Brain (organoid and tissue), 16 donors: ENCODE measurements at places on chromosomes 2 and 18. TPM values are rescaled to one million over a fixed set of nuclear protein-coding genes. Genes with fewer than 3 reads are reported as not detected.

- no peak for DNase-seq
Observed at GRCh38 chr2:18169121-18169892, 290.8 kb downstream of the KCNS3 start.

DNA sequence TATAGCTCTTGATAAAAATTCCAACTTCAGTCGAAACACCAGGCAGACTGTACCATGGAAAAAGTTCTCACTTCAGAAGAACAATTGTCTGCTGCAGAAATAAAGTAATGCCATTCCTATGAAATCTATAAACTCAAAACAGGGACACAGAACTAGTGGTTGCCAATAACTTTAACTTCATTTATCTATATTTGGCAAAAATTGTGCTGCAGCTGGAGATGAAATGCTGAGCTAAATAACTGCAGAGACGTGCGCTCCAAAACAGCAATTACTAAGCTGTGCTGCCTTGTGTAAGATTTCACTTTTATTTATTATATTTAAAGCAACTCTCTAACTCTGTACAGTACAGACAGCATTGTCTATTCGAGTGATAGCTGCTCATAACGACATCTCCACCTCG, 540.1 kb upstream of the ID2 start:
- peak; percentile 45 for DNase-seq

The CYRIA gene
- 5.7 TPM for polyA plus RNA-seq

The PAX3 gene
- polyA plus RNA-seq, result not detected

The NCK2 gene
- polyA plus RNA-seq, result 52.0 TPM

DNA sequence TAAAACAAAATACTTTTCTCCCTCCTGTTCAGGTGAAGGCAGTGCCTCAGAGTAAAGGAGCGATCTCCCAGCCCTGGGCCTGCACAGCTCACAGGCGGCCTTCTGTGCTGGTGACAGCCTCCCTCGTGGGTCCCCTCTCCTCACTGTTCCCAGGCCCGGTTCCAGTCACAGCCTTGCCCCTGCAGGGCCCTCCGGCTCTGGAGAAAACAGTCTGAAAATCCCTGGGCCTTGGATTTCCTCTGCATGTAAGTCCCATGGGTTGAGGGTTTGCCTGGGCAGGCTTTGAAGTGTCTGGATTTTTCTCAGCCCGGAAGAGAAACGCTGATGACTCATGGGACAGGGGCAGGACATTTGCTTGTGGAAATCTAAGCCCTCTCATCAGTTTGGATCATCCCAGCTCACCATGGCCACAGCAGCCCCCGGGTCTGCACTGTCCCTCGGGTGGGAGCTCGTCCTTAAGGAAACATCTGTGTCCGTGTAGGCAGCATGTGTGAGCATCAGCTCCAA, 186.1 kb upstream of the RAB12 start:
- no peak for DNase-seq

DNA sequence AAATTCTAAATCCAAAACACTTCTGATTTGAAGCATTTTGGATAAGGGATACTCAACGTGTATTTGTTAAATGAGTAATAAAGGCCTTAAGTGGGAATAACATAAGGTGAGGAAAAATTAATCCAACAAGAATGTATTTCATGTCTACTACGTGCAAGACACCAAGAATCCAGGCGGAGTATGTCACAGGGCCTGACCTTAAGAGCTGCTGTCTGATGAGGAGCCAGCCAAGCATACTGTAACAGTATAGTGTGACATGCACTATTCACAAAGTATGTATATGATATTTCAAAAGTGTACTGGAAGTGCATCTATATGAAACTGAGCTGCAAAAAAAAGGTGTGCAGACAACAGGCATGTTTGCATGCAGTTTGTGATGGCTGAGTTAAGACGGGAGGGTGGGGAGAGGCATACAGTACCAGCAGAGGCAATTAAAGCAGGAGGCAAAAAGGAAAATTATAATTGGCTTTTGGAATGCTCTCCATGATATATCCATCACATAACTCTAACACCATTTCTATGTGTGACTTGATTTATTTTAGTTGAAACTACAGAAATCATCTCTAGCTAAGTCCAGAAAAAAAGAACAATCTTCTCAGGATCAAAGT, 18.2 kb downstream of the IWS1 start:
- no peak for DNase-seq

GRCh38 chr2:100241236-100241635, 81.1 kb downstream of the LONRF2 start:
- no peak for DNase-seq

The RNF25 gene
- 34.0 TPM for polyA plus RNA-seq

DNA sequence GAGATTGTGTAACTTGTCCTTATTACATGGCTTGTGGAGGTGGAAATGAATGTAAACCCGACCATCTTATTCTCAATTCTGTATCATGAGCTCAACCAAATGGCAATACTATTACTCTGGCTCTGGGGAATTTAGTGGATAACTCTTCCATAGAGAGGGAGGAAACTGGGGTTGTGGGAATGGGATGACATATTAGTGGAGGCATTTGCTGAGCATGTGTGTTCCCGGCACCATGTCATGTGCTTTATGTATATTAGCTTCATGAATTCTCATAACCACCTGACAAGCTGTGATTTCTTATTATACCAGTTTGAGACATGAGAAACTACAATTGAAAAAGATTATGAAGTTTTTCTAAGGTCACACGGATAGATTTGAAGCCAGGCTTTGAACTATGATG, 112.8 kb upstream of the TMEFF2 start:
- peak; percentile 1 for DNase-seq
